ENCODE measurements at places on chromosomes 16 and 17.

- no peak for DNase-seq
Measured at GRCh38 chr16:85605051-85605911, 7.8 kb upstream of the GSE1 start.

GRCh38 chr17:39757176-39757662, 19.5 kb downstream of the GRB7 start:
- no peak for DNase-seq

DNA sequence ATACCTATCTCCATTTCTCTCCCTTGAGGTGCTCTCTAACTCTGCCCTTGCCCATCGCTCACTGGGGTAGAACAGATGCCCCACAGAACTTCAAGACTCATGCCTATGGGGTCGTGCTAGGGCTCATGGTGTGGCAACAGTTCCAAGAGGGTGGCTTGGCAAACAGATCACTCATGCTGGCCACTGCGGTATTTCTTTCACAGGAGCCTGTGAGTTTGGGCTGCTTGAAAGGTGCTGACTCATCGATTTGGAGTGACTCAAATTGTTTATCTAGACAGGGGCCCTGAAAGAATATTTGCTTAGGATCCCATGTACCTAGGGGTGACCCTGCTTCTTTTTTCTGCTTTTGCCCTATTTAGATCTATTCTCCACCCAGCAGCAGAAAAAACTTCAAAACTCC, 69.9 kb downstream of the IRX5 start:
- DNase-seq = no peak

GRCh38 chr16:3467921-3468320, 24.4 kb downstream of the NAA60 start:
- no peak for DNase-seq

- no peak for DNase-seq
Measured at GRCh38 chr17:14318918-14319205, 18.0 kb downstream of the HS3ST3B1 start.

- DNase-seq = no peak
Measured at GRCh38 chr17:66507103-66507923, 204.9 kb downstream of the PRKCA start.

GRCh38 chr16:77070683-77071082, 120.3 kb upstream of the MON1B start:
- DNase-seq = no peak

GRCh38 chr16:52817696-52818095, 235.0 kb downstream of the CHD9NB start:
- no peak for DNase-seq

- DNase-seq = no peak
Measured at GRCh38 chr17:32256701-32257019, 9.0 kb upstream of the RHBDL3 start.

DNA sequence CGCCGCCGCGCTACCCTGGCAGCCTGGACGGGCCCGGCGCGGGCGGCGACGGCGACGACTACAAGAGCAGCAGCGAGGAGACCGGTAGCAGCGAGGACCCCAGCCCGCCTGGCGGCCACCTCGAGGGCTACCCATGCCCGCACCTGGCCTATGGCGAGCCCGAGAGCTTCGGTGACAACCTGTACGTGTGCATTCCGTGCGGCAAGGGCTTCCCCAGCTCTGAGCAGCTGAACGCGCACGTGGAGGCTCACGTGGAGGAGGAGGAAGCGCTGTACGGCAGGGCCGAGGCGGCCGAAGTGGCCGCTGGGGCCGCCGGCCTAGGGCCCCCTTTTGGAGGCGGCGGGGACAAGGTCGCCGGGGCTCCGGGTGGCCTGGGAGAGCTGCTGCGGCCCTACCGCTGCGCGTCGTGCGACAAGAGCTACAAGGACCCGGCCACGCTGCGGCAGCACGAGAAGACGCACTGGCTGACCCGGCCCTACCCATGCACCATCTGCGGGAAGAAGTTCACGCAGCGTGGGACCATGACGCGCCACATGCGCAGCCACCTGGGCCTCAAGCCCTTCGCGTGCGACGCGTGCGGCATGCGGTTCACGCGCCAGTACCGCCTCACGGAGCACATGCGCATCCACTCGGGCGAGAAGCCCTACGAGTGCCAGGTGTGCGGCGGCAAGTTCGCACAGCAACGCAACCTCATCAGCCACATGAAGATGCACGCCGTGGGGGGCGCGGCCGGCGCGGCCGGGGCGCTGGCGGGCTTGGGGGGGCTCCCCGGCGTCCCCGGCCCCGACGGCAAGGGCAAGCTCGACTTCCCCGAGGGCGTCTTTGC, 3.1 kb downstream of the HIC1 start:
- no peak for DNase-seq

DNA sequence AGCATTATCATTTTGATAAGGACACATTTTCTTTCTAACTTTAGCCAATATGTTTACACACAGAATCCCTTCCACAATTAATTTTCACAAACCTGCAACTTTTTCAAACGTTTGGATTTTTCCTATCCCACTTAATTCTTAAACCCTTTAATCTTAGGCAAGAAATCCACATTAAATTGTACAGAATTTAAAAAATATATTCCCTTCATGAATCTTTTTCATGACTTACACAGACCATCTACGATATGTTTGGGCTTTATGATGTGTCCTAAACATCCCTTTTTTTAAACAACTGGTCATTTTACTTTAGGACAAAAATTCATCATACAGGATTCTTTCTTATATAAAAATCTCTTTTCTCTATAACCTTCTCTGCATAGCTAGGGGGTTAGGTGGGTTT, 241.5 kb upstream of the CNTNAP4 start:
- no peak for DNase-seq

DNA sequence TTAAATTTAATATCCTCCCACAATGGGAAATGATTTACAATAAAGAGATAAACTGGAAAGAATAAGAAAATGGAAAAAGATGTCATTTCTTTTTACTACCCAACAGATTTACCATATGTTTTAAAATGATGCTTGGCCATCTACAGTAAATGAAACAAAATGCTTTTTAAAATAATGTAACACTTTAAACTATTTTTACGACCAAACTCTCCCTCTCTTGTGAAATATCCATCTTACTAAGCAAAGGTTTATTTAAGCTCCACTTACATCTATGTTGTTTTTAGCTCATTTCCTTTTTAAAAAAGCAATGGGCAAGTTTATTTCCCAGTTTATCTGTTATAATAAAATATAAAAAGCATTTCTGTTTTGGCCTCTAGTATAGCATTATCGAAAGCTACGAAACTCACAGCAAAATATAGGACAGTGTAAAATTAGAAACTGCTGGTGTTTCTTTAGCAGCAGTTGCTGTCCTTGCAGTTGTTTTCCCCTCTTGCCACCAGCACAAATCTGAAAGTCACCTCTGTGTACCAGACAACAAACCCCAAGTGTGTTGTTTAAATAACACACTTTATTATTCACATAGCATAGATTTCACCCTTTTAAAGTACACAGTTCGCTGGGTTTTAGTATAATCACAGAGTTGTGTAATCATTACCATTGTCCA, 195.1 kb downstream of the CDRT15L2 start:
- DNase-seq = no peak

DNA sequence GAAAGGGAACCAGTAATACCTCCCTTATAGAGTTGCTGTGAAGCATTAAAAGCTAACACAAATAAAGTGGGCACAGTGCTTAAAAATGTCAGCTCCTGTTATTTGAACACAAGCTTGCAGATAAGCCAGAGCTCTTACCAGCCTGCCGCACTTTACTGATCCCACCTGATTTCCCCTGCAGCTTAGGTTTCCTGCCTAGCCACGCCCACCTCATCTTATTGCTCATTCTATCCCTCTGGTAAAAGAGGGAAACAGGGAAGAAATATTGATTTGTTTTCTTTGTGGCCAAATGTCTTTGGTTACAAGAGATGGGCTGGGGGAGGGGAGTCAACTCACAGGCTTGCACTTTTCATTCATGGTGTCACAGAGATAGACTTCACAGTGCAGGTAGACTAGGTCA, 9.6 kb upstream of the GP2 start:
- no peak for DNase-seq

DNA sequence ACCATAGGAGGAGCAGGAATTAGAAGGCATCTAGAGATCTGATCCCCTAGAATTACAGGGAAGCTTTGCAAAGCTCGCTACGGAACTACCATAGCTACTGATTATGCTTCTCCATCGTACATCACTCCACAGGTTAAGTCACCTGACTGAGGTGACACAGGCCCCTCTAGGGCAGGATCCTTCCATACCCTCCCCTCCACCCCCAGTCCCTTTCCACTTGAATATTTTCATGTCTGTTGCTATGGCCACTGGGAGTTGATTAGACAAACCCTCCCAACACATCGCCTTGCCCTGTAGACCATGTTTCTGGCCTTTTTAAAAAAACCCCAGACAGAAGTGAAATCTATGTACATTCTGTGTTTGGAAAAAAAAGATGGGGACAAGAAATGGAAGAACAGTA, 287.1 kb downstream of the SOX9 start:
- no peak for DNase-seq

- DNase-seq = no peak
Measured at GRCh38 chr17:80265205-80266068, 4.8 kb downstream of the RNF213 start.

- DNase-seq = no peak
Measured at GRCh38 chr17:7393613-7394451, 493 bp downstream of the PLSCR3 start.

DNA sequence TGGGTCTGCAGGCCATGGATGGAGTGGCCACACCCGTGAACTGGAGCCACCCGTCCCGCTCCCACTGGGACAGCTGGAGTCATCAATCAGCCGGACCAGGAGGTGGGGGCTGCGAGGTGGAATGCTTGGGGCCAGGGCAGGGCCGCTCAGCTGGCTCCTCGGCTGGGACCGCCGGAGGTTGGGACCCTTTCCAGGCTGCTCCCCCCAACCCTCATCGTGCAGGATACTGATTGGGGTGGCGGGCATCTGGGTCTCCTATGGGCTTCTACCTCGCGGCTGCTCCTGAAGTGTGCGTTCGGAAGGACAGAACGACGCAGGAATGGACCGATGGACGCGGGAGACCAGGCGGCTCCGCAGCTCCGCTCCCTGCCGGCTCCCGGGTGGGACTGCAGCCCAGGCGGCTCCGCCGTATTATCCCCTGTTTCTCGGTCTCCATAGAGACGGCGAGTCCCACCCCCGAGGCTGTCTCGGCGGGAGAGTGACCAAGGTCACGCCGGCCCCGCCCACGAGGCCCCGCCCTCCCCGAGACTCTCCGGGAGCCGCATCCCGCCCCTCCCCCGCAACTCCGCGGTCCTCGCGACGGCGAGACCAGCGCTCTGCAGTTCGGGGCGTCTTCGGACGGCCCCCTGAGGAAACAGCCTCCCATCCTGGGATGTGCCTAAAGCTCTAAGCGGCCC, at the start of gene TPPP3:
TSS of gene TPPP3 (minus strand) at position 388 of the 677 bp plus-strand sequence. CDS start 2,387 bp downstream, outside the sequence.
- DNase-seq = no peak

- peak; percentile 57 for DNase-seq
Measured at GRCh38 chr16:12057266-12057665, 80.7 kb downstream of the SNX29 start.

- DNase-seq = no peak
Measured at GRCh38 chr17:56291226-56291805, 138.0 kb downstream of the ANKFN1 start.

DNA sequence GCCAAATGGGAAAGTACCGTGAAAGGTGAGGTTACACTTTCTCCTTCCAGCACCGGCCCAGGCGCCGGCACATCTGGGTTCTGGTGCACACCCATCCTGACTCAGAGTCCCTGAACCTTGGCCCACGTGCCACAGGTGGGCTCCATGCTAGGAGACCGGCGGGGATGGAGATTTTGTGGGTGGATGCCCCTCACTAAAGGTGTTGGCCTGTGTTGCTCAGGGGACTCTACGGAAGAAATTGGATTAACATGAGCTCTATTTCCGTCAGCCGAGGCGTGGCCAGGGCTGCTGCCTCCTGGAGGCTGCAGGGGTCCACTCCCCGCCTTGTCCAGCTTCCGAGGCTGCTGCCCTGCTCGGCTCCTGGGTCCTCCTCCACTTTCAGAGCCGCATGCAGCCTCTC, 30.8 kb downstream of the FBXO31 start:
- no peak for DNase-seq

DNA sequence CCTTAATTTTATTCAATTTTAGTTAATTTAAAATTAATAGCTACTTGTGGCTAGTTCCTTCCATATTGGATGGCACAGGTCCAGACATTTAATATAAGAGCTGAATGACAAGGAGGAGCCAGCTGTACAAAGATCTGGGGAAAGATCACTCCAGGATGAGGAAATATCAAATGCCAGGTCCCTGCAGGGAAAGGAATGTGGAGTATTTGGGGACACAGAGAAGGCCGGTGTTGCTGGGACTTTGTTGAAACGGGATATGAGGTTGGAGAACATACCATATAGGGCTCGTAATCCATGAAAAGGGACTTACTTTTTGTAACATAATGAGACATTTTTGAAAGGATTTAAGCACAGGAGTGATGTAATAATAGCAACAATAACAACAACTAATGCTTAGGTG, 426.8 kb downstream of the HS3ST4 start:
- no peak for DNase-seq

- no peak for DNase-seq
Measured at GRCh38 chr17:75518201-75518600, 1.9 kb downstream of the TSEN54 start.

- DNase-seq = no peak
Measured at GRCh38 chr16:72372087-72373045, 200.4 kb upstream of the PMFBP1 start.

DNA sequence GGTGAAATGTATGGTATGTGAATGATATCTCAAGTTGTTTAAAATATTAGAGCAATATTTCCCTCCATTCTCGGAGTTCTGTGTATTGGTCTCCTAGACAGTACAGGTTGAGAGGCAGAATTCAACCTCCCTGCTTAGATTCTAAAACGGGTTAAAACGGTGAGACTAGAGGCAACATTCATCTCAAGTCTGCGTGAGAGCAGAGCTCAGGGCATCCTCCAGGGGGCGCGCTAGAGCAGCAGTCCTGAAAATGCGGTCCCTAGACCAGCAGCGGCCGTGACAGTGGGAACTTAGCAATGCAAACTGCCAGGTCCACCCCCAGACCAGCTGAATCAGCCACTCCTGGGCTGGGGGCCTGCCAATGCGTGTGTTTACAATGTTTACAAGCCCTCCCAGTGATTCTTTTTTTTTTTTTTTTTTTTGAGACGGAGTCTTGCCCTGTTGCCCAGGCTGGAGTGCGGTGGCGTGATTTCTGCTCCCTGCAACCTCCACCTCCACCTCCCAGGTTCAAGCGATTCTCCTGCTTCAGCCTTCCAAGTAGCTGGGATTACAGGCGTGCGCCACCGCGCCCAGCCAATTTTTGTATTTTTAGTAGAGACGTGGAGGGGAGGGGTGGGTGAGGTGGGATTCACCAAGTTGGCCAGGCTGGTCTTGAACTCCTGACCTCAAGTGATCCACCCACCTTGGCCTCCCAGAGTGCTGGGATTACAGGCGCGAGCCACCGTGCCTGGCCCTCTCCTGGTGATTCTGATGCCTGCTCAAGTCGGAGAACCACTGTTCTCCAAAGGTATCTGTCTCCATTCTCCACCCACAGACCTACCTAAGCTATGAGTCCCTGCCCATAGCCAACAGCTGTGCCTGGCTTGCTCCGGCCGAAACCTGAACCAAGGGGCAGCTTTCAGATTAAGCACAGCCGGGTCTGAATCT, 24.2 kb downstream of the KLHL36 start:
- DNase-seq = no peak

All from epithelial cell of proximal tubule (primary cell).